Activated CD4-positive, alpha-beta T cell treated with anti-CD3 and anti-CD28 coated beads, Interleukin-2, Interleukin-4, amounts not matched to agents 100 ng/mL and 50 ng/mL, durations not matched to agents 16 hours and 8 hours (primary cell): ENCODE measurements at places on chromosomes 3 and 15.

DNA sequence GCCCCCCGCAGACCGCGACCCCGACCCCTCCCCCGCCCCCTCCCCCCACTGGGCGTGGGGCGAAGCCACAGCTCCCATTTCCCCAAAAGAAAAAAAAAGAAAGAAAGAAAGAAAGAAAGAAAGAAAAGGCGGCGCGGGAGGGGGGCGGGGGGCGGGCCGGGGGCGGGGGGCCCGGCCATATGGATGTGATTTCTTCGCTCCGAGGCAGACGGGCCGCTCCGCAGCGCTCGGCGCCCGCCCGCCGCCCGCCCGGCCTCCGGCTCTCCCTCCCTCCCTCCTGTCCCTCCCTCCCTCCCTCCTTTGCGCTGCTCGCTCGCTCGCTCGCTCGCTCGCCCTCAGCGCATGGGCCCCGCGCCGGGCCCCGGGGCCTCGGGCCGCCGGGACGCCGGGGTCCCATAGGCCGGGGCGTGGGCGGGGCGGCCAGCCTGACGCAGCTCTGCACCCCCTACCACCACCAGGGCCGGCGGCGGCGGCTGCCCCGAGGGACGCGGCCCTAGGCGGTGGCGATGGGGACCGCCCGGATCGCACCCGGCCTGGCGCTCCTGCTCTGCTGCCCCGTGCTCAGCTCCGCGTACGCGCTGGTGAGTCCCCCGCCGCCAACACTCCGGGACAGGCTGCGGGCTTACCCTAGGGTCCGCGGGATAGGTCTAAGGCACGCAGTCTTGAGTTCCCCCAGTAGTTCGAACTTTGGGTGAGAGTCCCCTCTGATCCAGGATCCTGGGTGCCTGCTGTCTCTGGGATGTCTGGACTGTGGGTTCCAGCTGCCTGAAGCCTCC lies 5.7 kb downstream of the PTH1R start:
- DNase-seq: no peak

- DNase-seq: no peak
These were observed 154.9 kb downstream of the ECT2 start for GRCh38 chr3:172905451-172905850.

DNA sequence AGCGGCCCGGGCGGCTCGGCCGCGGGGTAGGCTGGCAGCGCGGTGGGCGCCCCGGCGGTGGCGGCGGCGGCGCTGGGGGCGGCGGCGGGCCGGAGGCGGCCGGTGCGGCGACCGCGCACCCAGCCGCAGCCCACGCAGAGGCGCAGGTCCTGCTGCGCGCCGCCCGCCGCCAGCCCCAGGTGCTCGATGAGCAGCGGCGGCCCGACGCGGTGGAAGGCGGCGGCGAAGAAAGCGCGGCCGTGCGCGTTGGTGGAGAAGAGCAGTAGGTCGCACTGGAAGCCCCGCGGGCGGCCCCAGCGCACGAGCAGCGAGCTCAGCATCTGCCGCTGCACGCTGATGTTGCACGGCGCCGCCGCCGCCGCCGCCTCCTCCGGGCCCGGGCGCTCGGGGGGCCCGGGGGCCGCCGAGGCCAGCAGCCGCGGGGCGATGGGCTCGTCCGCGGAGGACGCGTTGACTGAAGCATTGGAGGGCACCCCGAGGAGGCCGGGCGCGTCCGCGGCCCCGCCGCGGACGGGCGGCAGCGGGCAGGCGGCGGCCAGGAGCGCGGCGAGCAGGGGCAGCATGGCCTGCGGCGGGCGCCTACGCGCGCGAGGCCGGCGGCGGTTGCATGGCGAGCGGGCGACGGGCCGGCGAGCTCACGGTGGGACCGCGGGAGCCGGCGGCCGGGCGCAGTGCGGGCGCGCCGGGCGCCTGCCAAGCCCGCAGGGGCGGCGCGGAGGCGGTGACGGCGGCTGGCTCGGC lies 452 bp downstream of the TMEM158 start:
- peak; percentile 21 for DNase-seq

DNA sequence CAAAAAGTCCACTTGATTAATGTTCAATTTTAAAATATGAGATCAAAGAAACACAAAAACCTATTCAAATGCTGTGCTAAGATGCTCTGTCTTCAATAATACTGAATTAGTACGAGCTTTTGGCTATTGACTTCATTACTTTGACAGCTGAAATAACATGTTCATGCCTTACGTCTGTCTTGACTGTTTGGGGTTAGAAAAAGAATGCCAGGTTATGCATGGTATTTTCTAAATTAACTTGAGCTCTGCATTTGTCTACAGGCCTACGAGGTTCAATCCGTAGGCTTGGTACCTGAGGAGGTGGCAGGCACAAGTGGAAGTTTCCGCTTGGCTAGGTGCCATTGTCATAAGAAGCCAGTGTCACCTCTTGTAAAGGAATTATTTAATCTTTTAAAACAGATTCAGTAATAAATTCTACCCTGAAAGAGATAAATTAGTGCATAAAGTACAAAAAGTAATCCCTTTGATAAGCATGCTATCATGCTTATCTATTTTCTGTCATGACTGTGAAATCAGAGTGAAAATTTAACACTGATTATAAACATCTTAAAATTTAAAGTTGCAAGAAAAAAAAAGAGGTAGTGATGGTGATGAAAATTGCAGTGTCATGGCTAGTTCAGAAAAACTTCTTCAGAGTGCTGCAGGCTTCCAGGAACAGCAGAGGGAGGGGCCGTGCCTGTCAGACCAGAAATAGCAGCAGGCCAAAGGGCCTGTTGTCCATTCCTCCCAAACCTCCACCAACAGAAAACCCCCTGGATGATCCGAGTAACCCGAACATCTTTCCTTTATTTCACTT lies 115.7 kb downstream of the ARRDC4 start:
- DNase-seq: no peak

- DNase-seq: no peak
These were observed 70.7 kb upstream of the ACAD9 start for GRCh38 chr3:128808672-128809071.

- DNase-seq: no peak
These were observed 81.2 kb downstream of the ZNF621 start for GRCh38 chr3:40605960-40606359.

DNA sequence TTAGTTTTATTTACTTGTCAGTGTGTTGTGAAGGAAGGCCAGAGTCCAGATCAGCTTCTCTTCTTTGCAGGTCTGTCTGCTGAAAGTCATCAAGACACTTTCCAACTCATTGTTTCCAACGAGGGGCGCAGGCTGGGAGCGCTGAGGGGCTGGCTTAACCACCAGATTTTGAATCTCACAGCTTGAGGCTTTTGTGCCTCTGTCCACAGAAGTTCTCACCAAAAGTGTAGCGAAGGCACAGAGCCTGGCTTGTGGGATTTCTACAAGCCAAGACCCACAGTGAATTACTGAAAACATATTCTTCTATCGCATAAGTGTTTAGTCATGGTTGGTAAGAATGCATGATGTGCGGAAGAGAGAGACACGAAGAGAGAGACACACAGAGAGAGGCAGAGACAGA lies 35.2 kb downstream of the BHLHE40 start:
- DNase-seq: no peak

- DNase-seq: no peak
These were observed 12.8 kb upstream of the ARRDC4 start for GRCh38 chr15:97947465-97948260.

GRCh38 chr3:41705893-41706292 lies 256.0 kb downstream of the ULK4 start:
- DNase-seq: no peak

GRCh38 chr3:64575211-64575844 lies 112.5 kb downstream of the ADAMTS9 start:
- DNase-seq: peak; percentile 4

DNA sequence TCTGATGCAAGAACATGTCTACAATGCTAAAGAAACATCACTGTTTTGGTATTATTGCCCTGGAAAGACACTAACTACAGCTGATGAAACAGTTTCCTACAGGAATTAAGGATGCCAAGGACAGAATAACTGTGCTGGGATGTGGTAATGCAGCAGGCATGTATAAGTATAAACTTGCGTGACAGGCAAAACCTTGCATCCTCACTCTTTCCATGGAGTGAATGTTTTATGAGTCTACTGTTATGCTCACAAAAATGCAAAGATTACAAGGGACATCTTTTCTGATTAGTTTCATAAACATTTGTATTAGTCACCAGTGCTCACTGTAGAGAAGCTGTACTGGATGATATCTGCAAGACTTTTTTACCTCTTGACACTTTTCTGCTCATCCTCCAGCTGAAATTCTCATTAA lies 143.6 kb downstream of the NAALADL2 start:
- DNase-seq: no peak

DNA sequence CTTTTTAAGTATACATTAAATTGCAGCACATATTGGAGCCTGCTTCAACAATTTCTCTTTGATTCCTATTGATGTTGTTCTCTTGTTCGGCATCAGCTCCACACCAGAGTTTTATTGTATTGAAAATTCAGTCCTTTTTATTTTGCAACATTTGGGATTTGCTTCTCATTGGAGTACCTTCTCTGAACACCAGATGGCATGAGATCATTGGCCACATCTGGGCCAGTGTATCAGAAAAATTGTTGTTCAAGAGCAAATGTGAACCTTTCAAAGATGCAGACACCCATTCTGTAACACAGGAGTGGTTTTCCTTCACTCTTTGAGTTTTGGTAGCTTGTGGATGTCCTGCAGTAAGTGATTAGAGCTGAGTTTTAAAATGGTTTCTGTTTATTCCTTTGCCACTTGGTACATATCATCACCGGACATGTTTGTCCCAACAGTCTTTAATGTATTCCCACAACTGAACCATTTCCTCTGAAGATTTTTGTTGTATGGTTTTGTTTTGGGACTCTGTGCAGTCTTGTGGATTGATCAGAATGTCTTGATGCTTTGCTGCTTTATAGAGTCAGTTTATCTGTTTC lies 96.1 kb downstream of the MCTP2 start:
- DNase-seq: peak; percentile 31

GRCh38 chr3:10374311-10374710 lies 53.4 kb upstream of the SEC13 start:
- no peak for DNase-seq

DNA sequence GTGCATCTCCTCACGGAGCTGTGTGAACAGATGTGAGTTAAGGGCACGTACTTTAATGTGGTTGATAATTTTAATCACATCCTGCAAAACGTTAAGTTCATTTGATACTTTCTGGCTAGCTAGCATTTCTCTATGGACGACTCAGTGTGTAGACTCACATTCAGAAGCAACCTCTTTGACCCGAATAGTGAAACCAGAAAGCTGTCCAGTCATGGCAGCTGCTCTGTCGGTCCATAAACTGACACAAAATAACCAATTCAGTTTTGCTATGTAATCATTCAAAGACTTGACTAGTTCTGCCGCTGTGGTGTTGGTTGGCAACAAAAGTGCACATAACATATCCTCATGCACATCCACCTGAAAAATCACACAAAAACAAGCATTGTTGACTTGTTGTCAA lies 3.7 kb upstream of the GFM1 start:
- peak; percentile 17 for DNase-seq

GRCh38 chr3:4799266-4800256 lies 179.7 kb upstream of the BHLHE40 start:
- DNase-seq: no peak

GRCh38 chr3:189655617-189656016 lies 24.4 kb downstream of the TP63 start:
- no peak for DNase-seq

DNA sequence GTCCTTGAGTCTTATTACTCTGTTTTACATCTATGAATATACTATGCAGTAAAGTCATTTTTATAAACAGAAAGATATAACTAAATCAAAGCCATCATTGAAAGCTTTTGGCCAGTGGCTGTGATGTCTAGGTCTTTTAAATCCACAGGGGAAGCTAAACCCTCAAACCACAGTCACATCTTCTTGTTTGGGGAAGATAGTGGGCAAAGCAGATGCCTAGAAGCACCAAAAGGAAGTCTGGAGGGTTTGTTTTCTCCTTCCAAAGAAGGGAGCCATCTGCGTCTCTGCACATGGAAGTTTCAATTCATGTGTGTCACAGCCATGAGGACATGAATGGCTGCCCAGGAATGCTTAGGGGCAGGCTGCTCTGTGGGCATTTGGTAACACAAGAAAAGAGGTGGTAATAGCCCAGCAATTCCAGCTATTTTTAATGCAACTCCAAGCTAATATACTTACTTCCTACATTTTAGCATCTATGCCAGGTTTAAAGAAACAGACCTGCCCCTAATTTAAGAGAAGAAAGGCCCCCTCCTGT lies 322.2 kb downstream of the SLC9A9 start:
- no peak for DNase-seq

GRCh38 chr3:28637742-28638141 lies 289.1 kb upstream of the AZI2 start:
- DNase-seq: no peak

DNA sequence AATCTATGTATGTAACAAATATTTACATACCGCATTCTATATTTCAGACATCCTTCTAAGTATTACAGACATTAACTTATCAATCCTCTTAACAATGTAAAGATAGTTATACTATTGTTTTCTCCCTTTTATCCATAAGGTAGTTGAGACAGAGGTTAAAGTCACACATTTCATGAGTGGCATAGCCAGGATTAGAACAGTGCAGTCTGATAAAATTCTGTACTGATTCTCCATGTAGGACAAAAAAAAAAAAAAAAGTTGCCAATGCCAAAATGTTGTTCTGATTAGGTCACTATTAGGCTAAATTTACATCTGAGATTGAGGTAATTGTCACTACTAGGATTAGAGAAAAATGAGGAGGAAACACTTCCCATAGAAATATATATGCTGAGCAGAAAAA lies 629.2 kb downstream of the OTOL1 start:
- no peak for DNase-seq

DNA sequence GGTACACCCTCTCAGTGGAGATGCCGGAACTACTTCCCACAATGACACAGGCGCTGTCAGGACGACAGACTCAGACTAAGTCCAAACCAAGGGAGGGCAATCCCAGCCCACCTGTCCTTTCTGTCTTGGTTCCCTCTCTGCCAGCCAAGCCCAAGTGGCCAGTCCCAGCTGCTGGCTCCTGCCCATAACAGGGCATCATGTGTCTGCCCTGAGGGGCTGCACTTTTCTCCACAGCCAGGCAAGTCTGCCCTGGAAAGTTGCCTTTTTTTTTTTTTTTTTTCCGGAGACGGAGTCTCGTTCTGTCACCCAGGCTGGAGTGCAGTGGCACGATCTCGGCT lies 20.0 kb upstream of the BCL2A1 start:
- no peak for DNase-seq

- DNase-seq: no peak
These were observed 16.7 kb downstream of the FAM174B start for GRCh38 chr15:92638709-92639365.

- peak; percentile 68 for DNase-seq
These were observed 24.6 kb upstream of the CORO2B start for GRCh38 chr15:68553994-68554720.

GRCh38 chr15:46408312-46408711 lies 773.5 kb downstream of the SQOR start:
- no peak for DNase-seq
